SW 1271 (cell line): ENCODE measurements at places on chromosomes 6 and 20.

- DNase-seq: no peak
Measured at GRCh38 chr6:30071858-30072257, 3.7 kb downstream of the RNF39 start.

- no peak for DNase-seq
Measured at GRCh38 chr6:81476881-81477280, 275.6 kb downstream of the TENT5A start.

GRCh38 chr20:3262566-3262965, 23.6 kb upstream of the SLC4A11 start:
- no peak for DNase-seq

GRCh38 chr20:33664085-33664761, 2.1 kb downstream of the C20orf144 start:
- DNase-seq: no peak

GRCh38 chr6:105458084-105458483, 55.2 kb upstream of the PREP start:
- DNase-seq: no peak

GRCh38 chr6:105492706-105493673, 90.1 kb upstream of the PREP start:
- DNase-seq: no peak

DNA sequence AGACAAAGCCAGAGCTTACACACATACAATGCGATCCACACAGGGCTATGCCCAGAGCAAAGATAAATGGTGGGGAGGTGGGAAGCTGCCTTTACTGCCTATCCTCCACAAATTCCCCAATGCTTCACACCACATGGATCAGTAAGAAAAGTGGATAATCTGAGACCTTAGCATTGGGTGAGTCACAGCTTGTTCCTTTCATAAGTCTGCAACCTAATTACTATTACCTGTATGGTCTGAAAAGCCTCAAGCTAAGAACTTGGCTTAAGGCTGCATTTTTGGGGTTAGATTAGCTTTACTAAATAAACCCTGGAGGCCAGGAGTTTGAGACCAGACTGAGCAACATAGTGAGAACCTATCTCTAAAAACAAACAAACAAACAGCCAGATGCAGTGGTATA, 66.0 kb upstream of the BTBD3 start:
- DNase-seq: no peak

- DNase-seq: no peak
Measured at GRCh38 chr6:108052706-108053105, 21.8 kb downstream of the OSTM1 start.

- no peak for DNase-seq
Measured at GRCh38 chr6:136526196-136526930, 23.9 kb downstream of the MAP7 start.

GRCh38 chr6:76706631-76707030, 634.2 kb upstream of the IMPG1 start:
- DNase-seq: no peak

GRCh38 chr6:168278904-168279303, 40.7 kb downstream of the DACT2 start:
- DNase-seq: no peak

GRCh38 chr20:31811796-31812728, 7.1 kb upstream of the MYLK2 start:
- DNase-seq: no peak

GRCh38 chr6:47133230-47134000, 91.3 kb upstream of the ADGRF1 start:
- DNase-seq: no peak

DNA sequence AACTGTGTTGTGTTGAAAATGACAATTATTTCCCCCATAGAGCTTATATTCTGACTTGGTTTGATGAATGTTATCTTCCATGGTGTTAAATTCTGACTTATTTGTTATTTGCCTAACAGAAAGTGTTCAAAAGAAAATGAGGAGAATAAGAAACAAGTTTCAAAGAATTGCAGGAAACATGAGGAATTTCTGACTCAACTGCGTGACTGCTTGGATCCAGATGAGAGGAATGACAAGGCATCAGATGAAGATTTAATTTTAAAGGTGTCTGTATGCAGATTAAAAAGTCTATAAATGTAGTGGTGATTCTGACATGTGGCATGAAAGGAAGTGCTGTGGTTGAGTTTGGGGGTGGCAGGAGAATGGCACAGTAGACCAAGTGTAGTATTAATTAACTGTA, 50.6 kb downstream of the CCDC170 start:
- no peak for DNase-seq

DNA sequence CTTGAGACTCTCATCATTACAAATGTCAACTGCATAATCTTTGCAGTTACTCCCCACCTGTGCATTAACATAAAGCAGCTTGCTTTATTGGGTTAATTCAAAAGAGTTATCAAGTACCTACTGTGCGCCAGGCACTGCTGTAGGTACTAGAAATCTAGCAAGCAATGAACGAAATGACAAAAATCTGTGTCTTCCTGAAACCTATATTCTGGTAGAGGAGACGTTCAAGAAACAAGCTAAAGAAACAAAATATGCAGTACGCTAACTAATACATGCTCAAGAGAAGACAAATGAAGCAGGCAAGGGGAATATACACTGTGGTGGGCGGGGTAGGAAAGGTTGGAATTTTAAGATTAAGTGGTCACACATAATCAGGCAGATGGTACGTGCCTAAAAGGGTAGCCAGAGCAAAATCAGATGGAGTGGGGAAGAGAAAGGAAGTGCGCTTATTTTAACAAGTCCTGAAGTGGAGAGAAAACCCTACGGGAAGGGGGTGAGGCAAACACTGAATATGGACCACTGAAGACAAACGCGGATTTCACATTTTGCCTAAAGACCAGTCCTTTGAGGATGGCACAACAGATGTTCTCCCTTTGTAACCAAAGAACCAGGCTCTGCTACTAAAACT, 1.2 kb downstream of the ELOVL2 start:
- no peak for DNase-seq

GRCh38 chr6:149336609-149336928, 19.1 kb downstream of the TAB2 start:
- no peak for DNase-seq

GRCh38 chr20:47843886-47844567, 58.7 kb upstream of the SULF2 start:
- no peak for DNase-seq

- DNase-seq: no peak
Measured at GRCh38 chr6:10269814-10270472, 144.9 kb downstream of the TFAP2A start.

GRCh38 chr6:89356642-89357170, 4.2 kb upstream of the UBE2J1 start:
- no peak for DNase-seq

DNA sequence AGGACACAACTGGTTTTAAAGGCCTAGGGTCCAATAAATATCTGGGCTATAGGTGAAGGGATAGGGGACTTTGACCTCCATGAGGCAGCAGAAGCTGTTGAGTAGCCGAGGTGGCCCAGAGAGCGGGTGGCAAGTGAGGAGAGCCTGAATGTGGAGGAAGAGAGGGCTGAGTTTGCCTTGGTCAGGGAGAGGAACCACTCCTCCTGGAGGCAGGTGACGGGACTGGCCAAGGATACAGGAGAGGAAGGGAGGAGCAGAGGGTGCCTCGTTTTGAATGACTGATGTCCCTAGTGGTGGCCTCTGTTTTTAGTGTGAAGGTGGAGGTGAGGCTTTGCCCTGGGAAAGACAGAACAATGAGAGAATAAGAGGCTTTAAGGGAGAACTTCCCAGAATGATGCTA, 19.1 kb upstream of the AAR2 start:
- DNase-seq: peak; percentile 39

GRCh38 chr6:130065609-130066156, 47.3 kb downstream of the L3MBTL3 start:
- DNase-seq: no peak

DNA sequence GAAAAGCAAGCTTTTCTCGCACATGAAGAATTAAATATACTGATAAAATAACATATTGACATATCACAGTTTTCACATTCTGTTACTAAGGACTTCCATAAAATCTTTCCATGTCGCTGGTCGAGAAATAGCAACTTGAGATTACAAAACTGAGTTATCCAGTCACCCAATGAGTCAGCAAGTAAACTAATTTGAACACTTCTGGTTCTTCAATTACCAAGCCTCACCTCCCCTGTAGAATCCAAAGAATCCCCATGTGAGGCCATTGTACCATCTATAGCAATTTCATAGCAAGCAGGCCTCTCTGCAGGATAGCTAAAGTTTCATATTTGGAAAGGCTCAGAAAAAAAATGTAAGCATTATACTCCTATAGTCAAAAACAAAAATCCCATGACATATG, 87.3 kb downstream of the PKHD1 start:
- no peak for DNase-seq

DNA sequence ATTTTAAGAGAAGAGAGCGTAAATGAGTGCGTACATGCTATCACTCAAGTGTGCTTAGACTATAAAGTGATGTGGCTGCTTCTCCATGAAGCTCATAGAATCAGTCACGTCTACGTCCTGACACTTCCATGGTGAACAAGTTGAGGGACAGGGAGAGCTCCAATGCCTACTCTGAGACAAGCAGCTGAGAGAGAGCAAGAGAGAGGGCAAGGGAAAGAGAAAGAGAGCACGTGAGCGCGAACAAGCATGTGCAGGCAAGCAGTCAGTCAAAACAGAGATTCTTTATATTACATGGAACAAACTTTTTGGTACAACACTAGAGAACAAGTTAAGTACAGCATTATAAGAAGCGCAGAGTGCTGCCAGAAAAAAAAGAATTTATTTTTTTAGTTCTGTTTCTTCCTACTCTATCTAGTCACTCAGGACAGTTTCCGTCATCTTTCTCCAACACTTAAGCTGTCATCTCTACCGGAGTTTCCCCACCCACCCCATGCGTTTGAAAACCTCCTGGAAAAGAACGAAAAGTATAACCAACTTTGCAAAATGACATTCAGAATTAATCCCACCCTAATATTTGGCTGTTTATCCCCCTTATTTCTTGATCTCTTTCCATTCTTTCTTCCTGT, 61.8 kb downstream of the EPB41L2 start:
- no peak for DNase-seq

- no peak for DNase-seq
Measured at GRCh38 chr6:125792680-125793079, 1.9 kb downstream of the NCOA7 start.

DNA sequence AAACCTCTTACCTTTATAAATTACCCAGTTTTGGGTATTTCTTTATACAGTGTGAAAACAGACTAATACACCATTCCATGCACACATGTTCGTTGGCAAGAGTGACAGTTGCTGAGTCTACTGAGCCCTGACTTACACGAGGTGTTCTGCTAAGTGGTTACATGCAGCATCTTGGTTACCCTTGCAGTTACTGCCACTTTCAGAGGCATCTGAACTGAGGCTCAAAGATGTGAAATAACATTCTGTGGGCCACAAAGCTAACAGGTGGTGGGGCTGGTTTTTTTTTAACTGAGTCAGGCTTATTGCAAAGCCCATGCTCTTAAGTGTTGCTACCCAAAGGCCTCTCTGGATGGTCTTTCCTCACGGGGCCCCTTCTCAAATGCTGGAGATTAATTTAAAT, 54.4 kb upstream of the GTSF1L start:
- DNase-seq: no peak

- no peak for DNase-seq
Measured at GRCh38 chr6:131754715-131755567, 44.1 kb upstream of the CTAGE9 start.

DNA sequence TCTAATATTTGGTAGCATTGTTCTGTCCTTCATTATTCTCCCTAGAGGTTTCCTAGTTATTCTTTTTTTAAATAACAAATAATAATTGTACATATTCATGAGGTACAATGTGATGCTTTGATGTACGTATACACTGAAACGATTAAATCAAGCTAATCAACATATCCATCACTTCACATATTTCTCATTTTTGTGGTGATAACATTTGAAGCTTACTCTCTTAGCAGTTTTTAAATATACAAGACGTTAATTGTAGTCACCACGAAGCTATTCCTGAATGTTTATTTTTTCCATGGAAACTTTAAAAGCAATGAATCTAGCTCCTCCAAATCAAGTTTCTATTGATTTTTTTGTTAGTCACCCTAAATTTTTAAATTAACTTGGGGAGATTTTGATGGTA, 116.5 kb upstream of the PRND start:
- DNase-seq: no peak

DNA sequence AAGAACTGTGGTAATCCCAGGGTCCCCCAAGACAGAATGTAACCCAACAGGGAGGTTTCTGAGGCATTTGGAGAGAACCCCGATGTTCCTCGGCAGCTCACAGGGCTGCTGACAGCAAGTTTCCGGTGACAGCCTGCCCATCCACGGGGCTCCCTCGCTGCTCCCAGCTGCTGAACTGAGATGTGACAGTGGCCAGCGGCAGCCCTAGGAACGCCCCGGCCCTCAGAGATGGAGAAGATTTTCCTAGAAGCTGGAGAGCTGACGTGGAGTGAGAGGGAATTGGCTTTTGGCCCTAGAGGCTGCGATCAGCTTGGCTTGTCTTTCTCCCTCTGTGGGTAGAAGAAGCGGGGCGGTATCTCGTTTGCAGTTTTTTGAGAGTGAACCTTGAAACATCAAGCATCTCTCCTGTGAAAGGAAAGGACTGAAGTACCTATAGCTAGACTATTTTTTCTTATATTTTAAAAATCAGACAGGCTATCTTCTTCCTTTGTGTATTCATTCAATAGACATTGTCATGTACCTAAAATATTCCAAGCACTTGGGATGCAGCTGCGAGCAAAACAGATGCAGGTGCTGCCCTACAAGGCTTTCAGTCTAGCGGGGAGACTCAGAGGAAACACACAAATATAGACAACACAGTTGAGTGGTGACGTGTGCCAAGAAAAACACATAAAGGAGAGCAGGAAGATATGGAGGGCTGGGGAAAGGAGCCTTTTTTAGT, 28.4 kb upstream of the NFATC2 start:
- DNase-seq: no peak

GRCh38 chr6:156832231-156832647, 55.1 kb downstream of the ARID1B start:
- no peak for DNase-seq

DNA sequence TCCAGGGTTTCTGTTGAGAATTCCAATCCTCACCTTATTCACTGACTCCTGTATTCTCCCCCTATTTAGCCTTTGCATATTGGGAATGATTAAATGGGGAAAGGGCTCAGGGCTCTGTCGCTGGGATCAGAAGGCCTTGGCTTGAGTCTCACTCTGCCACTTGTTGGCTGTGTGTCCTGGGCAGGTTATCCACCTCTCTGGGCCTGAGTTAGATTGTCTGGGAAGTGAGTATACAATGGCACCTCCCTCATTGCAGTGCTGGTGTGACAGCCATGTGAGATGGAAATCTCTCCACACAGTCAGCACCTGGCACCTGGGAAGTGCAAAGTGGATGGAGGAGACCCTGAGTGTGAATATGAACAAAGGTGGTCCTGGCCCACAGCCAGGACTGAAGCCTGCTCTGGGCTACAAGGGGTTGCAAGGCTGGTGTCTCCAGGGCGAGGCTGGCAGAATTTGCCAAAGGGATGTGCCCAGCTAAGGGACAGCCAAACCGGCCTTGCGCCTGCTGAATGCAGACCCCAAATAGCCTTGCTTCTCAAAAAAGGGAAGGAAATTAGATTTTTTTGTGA, 200.0 kb upstream of the PMEPA1 start:
- no peak for DNase-seq
